CD8-positive, alpha-beta T cell (primary cell): ENCODE measurements at places on chromosomes 16 and 17.

GRCh38 chr16:58363746-58364393 lies 28.4 kb upstream of the GINS3 start:
- no peak for DNase-seq

DNA sequence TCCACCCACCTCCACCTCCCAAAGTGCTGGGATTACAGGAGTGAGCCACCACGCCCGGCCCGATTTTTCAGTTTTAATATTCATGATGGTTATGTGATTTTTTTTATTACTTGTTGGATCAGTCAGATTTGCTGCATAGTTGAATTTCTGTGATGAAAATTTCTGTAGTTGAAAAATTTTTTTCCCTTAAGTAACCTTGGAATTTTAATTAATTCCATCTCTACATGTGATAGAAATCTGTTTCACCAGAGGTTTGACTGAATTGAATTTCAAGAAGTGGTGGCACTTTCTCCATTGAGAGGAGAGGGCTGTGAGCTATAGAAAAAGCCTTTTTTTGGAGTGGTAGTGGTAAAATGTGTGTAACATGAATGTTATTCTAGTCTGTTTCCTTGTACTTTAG lies 24.7 kb downstream of the WIPF2 start:
- DNase-seq, result no peak

DNA sequence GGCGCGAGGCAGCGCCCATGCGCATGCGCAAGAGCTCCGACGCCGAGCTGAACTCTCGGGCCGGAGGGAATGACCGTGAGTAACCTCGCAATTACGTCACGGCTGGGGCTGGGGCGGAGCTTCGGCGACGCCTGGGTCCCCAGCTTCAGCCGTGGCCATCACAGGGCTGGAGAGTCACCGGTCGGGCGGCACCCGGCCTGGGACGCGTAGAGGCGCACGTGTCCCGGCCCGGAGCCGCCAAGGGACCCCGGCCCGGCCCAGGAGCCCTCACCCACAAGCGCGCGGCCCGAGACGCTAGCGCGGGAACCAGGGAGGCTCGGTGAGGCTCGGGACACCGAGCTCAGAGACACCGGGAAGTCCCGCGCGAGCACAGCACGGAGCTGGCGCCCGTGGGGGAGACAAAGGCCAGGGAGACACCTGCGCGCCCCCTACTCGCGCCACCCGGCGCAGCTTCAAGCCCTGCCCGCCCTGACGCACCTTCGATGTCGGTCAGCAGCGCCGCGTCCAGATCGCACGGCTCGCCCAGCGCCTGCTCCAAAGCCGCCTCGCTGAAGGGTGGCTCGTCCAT lies 452 bp downstream of the SREBF1 start:
- DNase-seq, result peak; percentile 96

- no peak for DNase-seq
These were observed 10.6 kb downstream of the MOSMO start for GRCh38 chr16:22018559-22018958.

DNA sequence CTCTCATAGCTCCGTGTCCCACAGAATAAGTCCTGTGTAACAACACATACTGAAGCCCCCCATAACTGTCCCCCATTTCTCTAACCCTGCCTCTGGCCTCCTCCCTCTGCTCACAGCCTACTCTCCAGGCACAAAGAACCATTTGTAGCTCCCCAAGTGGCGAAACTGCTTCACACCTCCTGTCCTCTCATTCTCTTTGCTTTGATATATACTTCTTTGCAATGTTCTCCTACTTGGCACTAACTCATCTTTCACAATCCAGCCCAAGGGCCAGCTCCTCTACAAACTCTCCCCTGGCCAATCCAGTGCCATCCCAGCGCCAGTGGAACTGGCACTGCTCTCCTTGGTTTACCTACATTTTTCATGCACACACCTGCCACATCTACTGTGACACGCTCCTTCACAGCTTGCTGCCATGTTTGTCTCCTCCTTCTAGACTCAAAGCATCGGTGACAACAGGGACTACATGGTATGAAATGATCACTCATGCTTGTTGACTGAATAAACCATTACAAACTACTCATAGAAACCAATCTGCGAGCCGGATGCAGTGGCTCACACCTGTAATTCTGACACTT lies 12.8 kb downstream of the CYTH1 start:
- no peak for DNase-seq

DNA sequence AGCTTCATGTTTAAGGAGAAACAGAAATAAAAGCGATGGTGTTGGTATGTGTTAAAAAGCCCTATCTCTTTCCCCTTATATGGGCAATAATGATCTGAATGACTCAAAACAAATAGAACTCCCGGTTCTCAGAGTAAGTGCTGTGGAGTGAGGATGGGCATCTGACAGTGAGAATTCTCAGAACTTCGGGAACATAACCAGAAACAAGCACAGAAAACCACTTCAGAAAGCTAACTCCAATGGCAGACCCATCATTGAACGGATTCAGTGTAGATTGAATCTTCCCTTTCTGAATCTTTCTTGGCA lies 67.2 kb downstream of the CDH8 start:
- no peak for DNase-seq

GRCh38 chr17:56305007-56305406 lies 151.7 kb downstream of the ANKFN1 start:
- DNase-seq, result no peak

GRCh38 chr16:81841722-81842121 lies 62.6 kb downstream of the PLCG2 start:
- DNase-seq, result peak; percentile 87

DNA sequence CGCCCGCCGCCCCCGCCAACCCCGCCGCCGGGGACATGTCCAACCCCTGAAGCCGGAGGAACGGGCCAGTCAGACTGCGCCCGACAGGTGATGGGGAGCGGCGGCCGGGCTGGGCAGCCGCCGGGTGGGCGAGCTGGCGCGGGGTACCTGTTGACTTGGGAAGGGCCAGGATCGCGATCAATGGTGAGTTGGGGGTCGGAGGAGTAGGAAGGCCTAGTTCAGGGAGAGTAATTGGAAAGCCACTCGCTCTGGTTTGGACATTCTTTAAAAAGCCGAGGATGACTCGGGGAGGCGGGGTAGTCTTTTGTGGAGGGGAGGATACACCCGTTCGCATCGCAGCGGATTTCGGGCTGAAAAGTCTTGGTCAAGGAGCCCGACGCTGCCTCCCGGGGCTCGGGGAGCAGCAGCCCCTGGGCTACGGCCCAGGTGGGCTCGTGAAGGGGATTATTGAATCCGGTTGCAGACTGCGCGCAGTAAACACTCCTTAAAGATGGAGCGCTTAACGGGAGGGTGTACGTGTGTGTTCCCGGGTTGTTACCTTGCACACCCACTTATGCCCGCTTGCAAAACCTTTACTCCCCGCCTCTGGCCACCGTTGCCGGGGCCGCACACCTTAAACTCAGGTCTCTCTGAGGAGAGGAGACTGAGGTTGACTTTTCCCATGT lies 123.8 kb downstream of the GOSR1 start:
- no peak for DNase-seq

GRCh38 chr17:80092959-80093358 lies 8.4 kb upstream of the GAA start:
- no peak for DNase-seq

DNA sequence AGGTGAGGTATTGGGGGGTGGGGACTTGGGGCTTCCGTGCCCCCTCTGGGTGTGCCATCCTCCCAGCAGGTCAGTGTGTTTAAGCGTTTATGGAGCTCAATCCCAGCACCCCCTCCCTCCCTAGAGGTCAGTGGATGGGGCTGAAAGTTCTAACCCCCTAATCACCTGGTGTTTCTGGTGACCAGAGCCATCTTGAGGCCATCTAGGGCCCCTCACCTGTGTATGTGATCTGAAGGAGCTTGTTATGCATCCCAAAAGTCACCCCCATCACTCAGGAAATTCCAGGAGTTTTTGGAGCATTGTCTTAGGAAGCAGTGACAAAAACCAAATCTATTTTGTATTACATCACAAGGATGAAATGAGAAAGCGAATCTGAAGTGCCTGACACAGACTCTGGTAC lies 67.8 kb upstream of the NOL11 start:
- DNase-seq, result no peak

- DNase-seq, result no peak
These were observed 503.9 kb downstream of the CDH11 start for GRCh38 chr16:64617836-64618476.

DNA sequence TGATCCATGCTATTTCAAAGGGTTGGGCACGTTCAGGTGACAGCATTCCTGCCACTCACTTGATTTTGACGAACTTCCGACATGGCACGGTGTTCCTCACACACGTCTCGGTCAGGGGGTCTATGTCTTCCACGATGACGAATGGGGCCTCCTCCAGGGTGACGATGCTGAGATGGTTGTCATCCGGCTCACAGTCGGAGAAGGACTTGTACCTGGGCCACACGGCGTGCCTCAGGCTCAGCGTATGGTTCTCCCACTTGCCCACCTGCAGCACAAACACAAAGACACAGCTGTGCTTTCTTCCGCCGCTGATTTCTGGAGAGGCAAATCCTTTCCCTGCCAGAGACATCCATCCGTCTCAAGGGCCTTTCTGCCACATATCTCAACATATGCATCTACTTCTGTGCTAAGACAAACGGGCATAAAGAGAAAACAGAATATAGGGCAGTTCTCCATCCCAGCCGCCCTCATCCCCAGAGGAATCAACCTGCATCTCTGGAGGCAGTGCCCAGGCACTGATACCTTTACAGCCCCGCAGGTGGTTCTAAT lies 332.5 kb downstream of the GRIN2A start:
- DNase-seq, result no peak

GRCh38 chr16:51002881-51003490 lies 148.1 kb downstream of the SALL1 start:
- DNase-seq, result no peak

DNA sequence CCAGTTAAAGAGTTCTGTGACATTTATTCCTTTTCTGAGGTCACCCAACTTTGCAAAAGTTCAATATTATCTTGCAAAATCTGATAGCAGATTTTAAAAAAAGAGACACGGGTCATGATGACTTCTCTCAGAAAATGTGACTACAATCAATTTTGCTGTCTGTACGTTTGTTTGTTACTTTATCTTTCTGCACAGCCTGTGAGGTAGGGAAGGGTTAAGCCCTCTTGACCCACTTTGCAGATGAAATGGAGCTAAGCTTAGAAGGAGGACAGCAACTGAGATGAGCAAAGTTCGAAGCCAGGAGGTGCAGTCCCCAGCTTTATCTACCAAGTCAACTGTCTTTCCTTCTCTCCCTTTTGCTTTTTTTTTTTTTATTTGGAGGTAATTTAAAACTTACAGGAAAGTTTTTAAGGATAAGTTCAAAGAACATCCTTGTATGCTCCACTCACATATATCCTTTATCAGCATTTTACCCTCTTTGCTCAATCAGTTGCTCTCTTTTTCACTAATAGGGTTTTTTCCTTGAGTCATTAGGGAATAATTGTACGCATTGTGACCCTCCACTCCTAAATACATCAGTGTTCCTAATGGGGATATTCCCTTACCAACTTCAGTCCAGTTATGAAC lies 86.8 kb downstream of the MSI2 start:
- DNase-seq, result no peak

GRCh38 chr17:39951924-39952679 lies 10.7 kb upstream of the GSDMA start:
- peak; percentile 35 for DNase-seq

DNA sequence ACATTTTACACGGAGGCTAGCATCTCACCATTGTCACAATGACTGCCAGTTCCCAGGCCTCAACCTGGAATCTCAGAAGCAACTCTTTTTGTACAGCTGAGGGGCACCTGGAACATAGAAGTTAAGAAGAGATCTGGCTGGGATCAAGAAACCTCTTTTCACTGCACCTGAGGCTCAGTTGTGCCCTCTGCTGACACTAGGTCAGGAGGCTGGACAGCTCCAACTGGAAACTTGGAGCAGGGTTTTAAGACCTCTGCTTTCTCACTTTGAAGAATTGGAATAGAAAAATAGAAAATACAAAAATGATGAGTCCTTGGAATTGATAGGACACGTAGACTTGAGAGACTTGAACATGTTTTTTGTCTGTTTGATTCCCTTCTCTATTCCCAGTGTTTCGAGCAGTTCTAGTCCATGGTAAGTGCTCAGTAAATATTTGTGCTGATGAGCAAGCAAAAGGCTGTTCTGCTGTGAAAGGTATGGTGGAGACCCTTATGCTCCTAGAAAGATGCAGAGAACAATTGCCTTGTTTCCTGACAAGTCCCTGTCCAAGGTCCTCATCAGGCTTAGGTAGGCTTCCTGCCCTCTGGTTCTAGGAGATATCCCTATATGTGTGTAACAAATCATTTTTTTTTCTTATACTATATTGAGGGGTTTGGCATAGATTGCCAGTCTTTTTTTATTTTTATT lies 13.6 kb upstream of the PPM1D start:
- DNase-seq, result no peak

- no peak for DNase-seq
These were observed 32.2 kb downstream of the BAHCC1 start for GRCh38 chr17:81427173-81428120.

DNA sequence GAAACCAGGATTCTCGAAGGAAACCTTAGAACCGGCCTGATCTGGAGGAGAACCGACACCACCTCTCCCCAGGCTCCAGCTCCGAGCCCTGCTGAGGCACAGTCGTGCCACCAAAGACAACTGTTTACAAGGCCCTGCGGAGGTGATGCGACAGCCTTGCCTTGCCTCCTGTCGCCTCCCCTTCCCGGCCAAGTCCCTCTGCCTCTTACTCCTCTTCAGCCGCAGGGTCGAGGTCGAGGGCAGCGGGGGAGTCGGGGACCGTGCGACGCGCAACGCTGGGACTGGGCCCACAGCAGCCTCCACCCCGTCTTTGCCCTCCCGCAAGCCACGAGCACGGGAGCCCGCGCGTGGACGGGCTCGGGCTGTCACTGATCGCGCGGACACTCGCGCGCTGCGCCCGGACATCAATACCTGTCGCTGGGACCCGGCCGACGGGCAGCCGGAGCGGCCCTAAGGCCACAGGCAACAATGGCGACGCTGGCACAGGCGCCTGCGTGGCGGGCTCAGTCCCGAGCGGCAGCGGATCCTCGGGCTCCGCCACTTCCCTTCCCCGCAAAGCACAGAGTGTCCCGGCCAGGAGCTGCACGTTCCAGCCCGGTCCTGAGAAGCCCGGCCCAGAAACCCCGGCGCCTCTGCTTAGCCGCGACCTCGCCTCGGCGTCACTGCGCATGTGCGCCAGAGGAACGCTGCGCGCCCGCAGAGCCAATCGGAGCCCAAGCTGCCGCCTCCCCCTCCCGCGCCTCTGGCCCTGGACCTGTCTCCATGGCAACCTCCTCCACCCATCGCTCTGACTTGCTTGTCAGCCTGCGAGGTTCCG lies at the start of gene ZNF287:
Gene ZNF287, minus strand, starts transcription at position 664 of the 817 bp plus-strand sequence. CDS start 1,473 bp downstream, outside the sequence.
- peak; percentile 95 for DNase-seq

DNA sequence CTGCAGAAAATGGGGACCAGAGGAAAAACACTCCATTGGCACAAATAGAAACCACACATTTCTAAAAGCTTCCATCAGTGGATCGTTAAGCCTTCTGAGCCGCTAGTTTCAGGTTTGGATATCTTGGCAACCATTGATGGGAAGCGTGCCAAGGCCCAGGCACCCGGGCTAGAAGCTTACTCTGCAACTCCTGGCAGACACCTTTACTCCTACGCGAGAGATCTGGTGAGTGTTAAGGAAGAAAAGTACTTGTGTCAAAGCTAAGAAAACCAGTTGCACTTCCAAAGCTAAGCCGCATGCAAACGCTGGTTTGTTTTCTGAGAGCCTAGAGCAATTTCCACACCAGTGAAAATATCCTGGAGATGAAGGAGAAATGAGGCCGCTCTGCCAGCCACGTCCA lies 472.4 kb downstream of the PMP22 start:
- no peak for DNase-seq
